ENCODE measurements at places on chromosomes 3 and 15.

GRCh38 chr3:12618426-12618825 is 45.5 kb downstream of the RAF1 start:
- H3K4me1 ChIP-seq = peaks cover 45% of the 10 kb centered on the region
- no peaks in the 10 kb centered on the region for H3K27me3 ChIP-seq
- peaks cover 19% of the 10 kb centered on the region for H3K36me3 ChIP-seq
- no peak overlapping the region for H3K4me3 ChIP-seq
- H3K27ac ChIP-seq = no peak overlapping the region
- DNase-seq = no peak

DNA sequence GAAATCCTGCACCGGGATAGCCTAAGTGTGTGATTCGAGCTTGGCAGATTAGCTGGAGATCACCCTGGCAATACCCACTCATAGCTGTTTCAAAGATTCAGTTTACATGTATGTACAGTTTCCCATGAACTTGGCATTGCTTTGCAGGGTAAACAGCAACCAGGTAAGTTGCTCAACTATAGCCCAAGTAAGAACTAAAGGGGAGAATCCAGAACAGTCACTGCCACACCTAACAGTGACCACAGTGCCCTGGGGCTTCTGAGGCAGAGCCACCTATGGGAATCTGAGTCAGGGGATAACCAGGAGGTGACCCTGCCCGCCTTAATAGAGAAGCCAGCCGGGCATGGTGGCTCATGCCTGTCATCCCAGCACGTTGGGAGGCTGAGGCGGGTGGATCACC is 15.9 kb downstream of the CDAN1 start:
- H3K4me3 ChIP-seq = no peak overlapping the region
- no peak for DNase-seq
- H3K4me1 ChIP-seq = peaks cover 4% of the 10 kb centered on the region
- no peak overlapping the region for H3K27ac ChIP-seq
- H3K27me3 ChIP-seq = no peaks in the 10 kb centered on the region

DNA sequence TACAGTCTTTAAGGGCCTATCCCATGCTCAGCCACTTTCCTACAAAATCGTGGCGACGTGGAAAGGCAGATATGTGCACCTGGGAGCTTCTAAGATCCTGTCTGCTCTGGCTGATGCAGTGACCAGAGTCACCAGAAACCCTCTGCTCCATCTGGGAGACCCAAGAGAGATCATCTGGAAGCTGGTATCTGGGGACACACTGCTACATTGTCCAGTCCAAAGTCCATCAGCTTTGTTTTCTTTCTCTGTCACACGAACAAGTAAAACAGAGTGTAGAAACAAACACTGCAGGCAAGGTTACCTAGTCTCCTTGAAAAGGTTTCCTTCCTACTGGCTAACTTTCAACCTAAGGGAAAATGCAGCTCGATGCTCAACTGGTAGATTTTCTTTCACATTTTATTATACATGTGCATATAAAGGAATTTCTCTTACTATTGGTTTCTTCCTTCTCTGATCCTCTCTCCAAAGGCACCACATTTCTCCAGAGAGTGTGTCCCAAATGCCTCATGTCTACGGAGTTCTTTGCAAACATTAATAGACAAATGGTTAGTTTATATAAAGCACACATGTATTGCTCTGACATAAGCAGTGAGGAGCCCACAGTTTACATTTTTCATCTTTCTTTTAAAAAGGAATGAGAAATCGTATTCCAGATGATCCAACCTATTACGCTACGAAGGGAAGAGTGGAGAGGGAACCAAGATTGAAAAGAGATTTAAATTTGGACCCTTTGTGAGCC is 8.3 kb upstream of the GREM1 start:
- no peak for DNase-seq
- no peak overlapping the region for H3K27ac ChIP-seq
- H3K4me3 ChIP-seq = no peak overlapping the region
- H3K36me3 ChIP-seq = no peaks in the 10 kb centered on the region
- H3K27me3 ChIP-seq = peaks cover 25% of the 10 kb centered on the region

GRCh38 chr3:140430494-140430893 is 247.4 kb upstream of the TRIM42 start:
- no peak for DNase-seq
- no peaks in the 10 kb centered on the region for H3K4me1 ChIP-seq
- no peak overlapping the region for H3K4me3 ChIP-seq
- H3K27ac ChIP-seq = no peak overlapping the region
- peaks cover 24% of the 10 kb centered on the region for H3K27me3 ChIP-seq
- no peaks in the 10 kb centered on the region for H3K36me3 ChIP-seq

- H3K27ac ChIP-seq = no peak overlapping the region
- no peaks in the 10 kb centered on the region for H3K36me3 ChIP-seq
- no peaks in the 10 kb centered on the region for H3K4me1 ChIP-seq
Observed at GRCh38 chr3:182501856-182502255, 291.4 kb upstream of the ATP11B start.

- DNase-seq = peak; percentile 75
- H3K27me3 ChIP-seq = peaks cover 10% of the 10 kb centered on the region
- peaks cover 18% of the 10 kb centered on the region for H3K4me1 ChIP-seq
- H3K36me3 ChIP-seq = peaks cover 21% of the 10 kb centered on the region
Observed at GRCh38 chr3:44554626-44555592, at the start of gene ZKSCAN7. Gene ZKSCAN7 (plus strand): TSS chr3:44555193. CDS start chr3:44557048, 1,855 bp downstream.

DNA sequence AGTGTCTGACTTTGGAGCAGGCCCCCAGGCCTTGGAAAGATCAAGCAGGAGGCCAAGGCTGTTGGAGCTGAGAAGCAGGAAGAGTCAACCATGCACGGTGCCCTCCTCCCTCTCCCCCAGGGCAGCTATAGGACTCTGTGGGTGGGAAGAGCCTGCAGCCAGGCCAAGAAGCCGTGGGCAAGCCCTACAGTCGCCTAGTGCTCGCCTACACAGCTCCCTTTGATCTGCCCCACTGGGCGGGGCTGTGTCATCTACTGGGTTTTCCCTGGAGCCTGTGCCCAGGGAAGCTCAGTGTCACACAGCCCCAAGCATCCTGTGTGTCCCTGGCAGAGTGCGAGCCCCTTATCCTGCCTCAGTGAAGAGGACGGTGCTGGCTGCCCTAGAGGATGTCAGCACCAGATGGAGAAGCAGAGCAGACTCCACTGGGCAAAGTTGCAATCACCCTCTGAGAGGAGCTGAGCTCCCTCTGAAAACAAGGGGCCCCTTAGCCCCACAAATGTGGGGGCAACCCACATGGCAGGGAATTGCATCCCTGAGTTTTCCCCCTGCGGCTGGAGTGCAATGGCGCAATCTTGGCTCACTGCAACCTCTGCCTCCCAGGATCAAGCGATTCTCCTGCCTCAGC is 72.2 kb downstream of the KLF13 start:
- no peaks in the 10 kb centered on the region for H3K36me3 ChIP-seq
- H3K27ac ChIP-seq = peak overlapping the region; percentile 82
- peaks cover 34% of the 10 kb centered on the region for H3K4me1 ChIP-seq
- H3K27me3 ChIP-seq = no peaks in the 10 kb centered on the region

DNA sequence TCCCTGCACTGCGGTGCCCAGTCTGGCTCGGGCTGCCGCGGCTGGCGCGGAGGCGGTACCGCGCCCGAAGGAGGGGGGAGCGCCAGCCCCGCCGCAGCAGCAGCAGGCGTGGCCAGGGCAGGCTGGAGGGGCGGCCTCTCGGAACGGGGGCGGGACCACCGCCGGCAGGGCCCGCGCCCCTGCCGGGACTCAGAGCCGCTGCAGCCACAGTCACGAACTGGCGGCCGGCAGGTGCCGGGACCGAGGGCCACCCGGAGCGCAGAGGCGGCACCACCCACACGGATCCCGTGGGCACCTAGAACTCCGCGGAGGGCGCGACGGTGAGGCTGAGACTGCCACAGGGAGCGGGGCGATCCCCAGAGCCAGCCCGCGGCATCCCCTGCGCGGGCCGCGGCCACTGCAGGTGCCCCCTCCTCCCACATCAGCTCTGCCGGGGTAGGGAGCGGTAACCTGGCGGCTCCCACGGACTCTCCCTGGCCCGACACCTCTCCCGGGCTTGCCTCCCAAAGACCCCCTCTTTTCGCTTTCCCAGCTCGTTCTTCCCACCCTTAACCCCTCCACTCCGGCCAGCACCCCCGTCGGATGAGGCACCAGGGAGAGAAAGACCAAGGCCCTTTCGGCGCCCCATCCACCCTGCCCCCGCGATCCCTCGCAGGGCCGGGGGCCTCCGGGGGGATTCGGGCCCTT is at the start of gene VWA5B2:
TSS of gene VWA5B2 (plus strand) at position 192 of the 687 bp plus-strand sequence. CDS start 944 bp downstream, outside the sequence.
- peaks cover 6% of the 10 kb centered on the region for H3K4me1 ChIP-seq
- peaks cover 6% of the 10 kb centered on the region for H3K36me3 ChIP-seq
- peak; percentile 85 for DNase-seq
- no peak within 1 kb of the TSS for H3K27ac ChIP-seq
- peaks cover 54% of the 10 kb centered on the region for H3K27me3 ChIP-seq

GRCh38 chr15:43293432-43293831 is 26.7 kb upstream of the TGM5 start:
- H3K27ac ChIP-seq = no peak overlapping the region
- H3K27me3 ChIP-seq = peaks cover 27% of the 10 kb centered on the region
- no peak for DNase-seq
- H3K4me1 ChIP-seq = no peaks in the 10 kb centered on the region
- no peak overlapping the region for H3K4me3 ChIP-seq

DNA sequence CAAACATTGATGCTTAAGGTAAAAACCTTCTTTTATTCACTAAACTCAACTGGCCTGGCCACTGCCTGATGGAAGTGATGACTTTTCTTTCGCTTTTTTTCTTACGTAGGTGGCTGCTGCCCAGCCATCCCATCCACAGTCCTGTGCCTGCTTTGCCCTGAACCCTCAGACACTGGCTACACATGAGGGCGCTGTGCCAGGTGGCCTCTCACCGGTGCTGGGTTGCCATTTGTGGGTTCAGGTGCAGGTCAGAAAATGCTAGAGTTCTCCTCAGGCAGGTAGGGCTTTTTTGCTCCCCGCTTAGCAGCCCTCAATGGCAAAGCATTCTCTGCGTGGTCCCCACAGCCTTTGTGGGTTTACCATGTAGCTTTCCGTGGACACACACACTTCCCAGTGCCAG is 88.3 kb upstream of the PRR23E start:
- no peak overlapping the region for H3K27ac ChIP-seq
- H3K27me3 ChIP-seq = peaks cover under 1% of the 10 kb centered on the region
- H3K4me1 ChIP-seq = no peaks in the 10 kb centered on the region
- H3K36me3 ChIP-seq = no peaks in the 10 kb centered on the region
- no peak overlapping the region for H3K4me3 ChIP-seq
- no peak for DNase-seq

DNA sequence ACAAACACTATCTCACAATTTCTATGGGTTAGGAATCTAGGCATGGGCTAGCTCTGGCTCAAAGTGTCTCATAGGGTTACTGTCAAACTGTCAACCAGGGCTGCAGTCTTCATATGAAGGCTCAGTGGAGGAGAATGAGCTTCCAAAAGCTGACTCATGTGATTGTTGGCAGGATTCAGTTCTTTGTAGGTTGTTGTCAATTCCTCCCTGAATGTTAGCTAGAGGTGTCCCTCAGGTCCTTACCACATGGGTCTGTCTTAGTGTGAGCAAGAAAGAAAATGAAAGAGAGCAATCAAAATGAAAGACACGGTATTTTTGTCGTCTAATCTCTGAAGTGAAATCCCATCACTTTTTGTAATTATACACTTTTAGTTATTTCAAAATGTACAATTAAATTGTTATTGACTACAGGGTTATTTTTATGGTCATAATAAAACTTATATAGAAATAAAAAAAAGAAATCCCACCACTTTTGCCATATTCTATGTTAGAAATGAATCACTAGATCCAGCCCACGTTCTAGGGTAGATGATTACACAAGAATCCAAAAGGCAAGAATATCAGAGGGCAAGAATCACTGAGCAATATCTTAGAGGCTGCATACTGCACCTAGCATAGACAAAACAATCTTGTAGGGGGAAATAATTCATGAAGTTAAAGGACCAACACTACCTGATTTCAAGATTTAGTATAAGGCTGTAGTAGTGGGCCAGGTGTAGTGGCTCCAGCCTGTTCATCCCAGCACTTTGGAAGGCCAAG is 8.4 kb downstream of the ACSBG1 start:
- no peak overlapping the region for H3K27ac ChIP-seq
- H3K36me3 ChIP-seq = no peaks in the 10 kb centered on the region
- peaks cover 11% of the 10 kb centered on the region for H3K27me3 ChIP-seq
- H3K4me1 ChIP-seq = peaks cover 9% of the 10 kb centered on the region
- no peak for DNase-seq

GRCh38 chr15:82709081-82709420 is 624 bp downstream of the AP3B2 start:
- H3K27ac ChIP-seq = no peak overlapping the region
- H3K27me3 ChIP-seq = peaks cover 14% of the 10 kb centered on the region
- DNase-seq = no peak
- H3K4me3 ChIP-seq = no peak overlapping the region
- peaks cover 4% of the 10 kb centered on the region for H3K4me1 ChIP-seq

GRCh38 chr3:150925751-150926201 is 20.5 kb upstream of the MINDY4B start:
- no peaks in the 10 kb centered on the region for H3K36me3 ChIP-seq
- H3K27me3 ChIP-seq = peaks cover 14% of the 10 kb centered on the region
- no peak for DNase-seq
- no peak overlapping the region for H3K4me3 ChIP-seq
- H3K27ac ChIP-seq = no peak overlapping the region
- H3K4me1 ChIP-seq = peaks cover 6% of the 10 kb centered on the region

- H3K27ac ChIP-seq = no peak overlapping the region
- H3K4me1 ChIP-seq = no peaks in the 10 kb centered on the region
- H3K27me3 ChIP-seq = no peaks in the 10 kb centered on the region
- H3K4me3 ChIP-seq = no peak overlapping the region
- DNase-seq = no peak
- H3K36me3 ChIP-seq = no peaks in the 10 kb centered on the region
Observed at GRCh38 chr3:144431134-144431533, 459.5 kb downstream of the DIPK2A start.

GRCh38 chr15:60591496-60592370 is 112.8 kb upstream of the ICE2 start:
- peak overlapping the region; percentile 89 for H3K4me3 ChIP-seq
- peaks cover 14% of the 10 kb centered on the region for H3K36me3 ChIP-seq
- H3K4me1 ChIP-seq = peaks cover 50% of the 10 kb centered on the region
- peak overlapping the region; percentile 94 for H3K27ac ChIP-seq
